ENCODE measurements at places on chromosomes 2 and 18.

DNA sequence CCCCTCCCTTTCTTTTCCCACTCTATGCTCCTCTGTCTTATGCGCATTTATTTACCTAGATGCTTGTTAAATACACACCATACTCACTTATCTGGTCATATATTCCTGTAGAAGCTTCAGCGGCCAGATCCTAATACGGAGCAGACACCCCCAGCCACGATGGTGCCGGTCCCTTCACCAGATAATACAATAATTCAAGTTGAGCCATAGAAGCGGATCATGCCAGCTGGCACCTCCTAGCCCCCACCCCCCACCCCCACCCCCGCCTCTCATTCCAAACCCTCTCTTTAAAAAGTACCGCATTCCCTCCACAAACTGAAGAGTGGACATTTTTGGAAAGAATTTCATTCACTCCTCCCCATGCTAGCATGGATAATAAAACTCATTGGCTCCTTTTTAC lies 95.2 kb downstream of the BIN1 start:
- no peak for DNase-seq

DNA sequence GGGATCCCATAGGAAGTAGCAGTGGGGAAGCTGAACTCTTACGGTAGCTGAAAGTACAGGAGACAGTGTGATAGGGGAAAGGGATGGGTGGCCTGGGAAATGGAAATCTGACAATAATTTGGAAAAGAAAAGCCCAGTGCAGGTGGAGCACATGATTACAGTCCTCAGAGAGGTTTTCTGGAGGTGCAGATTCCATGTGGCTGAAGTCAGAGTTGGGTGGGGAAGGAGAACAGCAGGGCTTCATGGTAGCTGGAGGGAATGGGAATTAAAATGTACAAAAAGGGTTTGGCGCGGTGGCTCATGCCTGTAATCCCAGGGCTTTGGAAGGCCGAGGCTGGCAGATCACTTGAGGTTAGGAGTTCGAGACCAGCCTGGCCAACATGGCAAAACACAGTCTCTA lies 12.2 kb downstream of the HRH4 start:
- no peak for DNase-seq

DNA sequence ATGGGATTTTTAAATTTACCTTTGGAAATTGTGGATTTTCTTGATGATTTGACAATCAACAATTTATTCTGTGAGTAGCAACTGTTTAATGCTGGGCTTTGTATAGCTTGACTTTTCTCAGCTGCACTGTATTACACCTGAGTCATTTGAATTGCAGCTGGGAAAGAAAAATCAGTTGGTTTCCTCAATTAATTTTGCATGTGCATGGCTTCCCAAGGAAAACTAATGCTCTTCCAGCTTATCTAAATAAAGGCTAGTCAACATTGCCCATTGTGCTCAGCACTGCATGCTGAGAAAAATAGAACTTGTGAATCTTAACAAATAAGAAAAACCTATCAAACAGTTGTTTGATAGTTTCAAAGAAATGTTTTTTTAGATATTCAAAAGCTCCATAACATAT lies 268.3 kb upstream of the CDH20 start:
- no peak for DNase-seq

GRCh38 chr2:109458512-109458911 lies 155.3 kb downstream of the SEPTIN10 start:
- no peak for DNase-seq

GRCh38 chr2:233117811-233118647 lies 57.9 kb downstream of the INPP5D start:
- no peak for DNase-seq

GRCh38 chr2:144595279-144595678 lies 75.4 kb upstream of the ZEB2 start:
- DNase-seq: no peak

GRCh38 chr2:16244153-16244965 lies 304.0 kb downstream of the MYCN start:
- DNase-seq: no peak

DNA sequence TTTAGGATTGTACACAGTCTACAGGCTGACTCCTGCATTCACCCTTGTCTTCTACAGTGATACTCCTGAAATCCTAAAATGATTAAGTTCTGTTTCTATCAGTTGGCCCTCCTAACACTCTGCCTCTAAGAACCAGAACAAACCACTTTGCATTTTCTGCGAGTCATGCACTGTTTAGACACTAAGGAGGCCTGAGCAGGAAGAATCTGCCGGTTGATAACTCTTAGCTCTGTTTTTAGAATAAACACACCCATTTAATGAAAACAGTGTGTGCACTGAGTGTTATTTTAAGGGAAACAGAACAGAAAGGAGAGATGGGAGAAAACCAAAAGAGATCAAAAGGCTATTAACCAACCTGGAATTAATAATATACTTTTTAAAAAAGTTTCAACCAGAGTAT lies 22.9 kb upstream of the SSB start:
- DNase-seq: no peak

GRCh38 chr2:74979844-74980243 lies 21.4 kb downstream of the POLE4 start:
- no peak for DNase-seq

DNA sequence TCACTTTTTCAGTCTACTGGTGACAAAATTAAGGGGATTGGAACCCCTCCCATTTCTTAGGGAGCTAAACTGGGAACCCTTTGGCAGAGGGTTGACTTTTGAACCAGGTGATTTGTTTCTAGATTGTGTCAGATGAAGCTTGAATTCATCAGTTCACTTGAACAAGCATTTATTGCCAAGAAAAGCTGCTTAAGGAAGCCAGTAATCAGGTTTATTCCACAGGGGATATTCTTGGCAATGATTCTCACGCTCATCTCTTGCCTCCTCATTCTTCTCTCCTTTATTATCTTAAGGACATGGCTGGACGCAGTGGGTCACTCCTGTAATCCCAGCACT lies 101.0 kb downstream of the ALPK2 start:
- no peak for DNase-seq

DNA sequence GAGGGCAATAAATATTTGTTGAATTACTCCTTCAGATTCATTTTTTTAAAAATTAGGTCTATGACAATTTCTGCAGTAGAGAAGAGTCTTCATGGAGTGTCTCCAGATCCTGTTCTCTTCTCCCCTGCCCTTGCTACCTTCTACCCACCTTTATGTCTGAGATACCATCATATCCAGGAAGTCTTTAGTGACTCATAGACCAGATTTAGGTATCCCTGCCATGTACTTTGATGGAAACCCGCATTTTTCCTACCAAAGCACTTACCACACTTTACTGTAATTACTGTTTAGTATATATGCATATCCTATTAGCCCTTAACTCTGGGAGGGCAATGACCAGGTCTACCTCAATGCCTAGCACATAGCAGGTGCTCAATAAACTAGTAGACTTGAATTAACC lies 11.6 kb downstream of the ZNF397 start:
- no peak for DNase-seq

DNA sequence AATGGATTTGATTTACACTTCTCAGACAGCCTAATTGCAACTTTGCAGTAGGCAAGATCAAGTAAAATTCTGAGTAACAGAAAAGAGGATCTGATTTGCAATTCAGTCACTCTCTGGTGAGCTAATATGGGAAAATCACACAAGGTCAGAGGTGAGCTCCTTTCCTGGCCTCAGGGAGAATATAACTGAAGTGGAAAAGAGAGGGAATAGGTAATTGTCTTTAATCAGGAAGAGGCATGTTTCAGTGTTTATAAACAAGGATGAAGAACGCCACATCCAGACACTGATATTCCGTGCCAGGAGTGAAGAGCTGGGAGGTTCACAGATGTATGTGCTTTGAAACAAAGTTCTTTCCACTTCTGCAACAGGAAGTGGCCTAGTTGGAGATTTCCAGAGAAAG lies 127.1 kb downstream of the ETAA1 start:
- DNase-seq: no peak

DNA sequence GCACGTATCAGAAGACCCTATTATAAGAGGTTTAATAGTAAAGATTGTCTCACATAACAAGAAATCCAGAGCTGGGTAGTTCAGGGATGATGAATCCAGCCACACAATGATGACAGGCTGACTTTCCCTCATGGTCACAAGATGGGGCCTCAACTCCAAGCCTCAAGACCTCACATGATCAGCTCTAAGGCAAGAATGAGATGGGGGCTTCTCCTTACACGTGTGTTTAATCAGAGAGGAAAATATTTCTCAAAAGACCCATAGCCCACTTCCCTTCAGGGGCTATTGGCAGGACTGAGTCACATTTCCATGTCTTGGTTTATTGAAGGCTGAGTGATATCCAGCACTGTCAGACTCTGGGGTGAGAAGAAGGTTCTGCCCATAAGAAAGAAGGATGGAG lies 100.2 kb upstream of the FOSL2 start:
- DNase-seq: no peak

DNA sequence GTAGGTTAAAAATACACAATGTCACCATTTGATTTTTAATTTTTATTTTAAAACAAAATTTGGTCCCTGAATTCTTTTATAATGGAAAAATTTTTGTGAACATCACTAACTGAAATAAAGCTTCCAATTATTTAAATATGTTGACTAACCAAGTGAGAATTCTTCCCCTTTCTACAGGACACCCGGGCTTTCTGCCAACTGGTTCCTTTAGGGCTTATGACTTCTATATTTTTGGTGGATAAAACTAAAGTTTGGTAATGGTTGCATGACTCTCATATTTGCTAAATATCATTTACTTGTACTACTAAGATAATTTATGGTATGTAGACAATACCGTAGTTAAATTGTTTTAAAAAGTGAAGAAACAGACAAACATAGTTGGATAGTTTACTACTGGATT lies 291.0 kb upstream of the DOK6 start:
- no peak for DNase-seq

DNA sequence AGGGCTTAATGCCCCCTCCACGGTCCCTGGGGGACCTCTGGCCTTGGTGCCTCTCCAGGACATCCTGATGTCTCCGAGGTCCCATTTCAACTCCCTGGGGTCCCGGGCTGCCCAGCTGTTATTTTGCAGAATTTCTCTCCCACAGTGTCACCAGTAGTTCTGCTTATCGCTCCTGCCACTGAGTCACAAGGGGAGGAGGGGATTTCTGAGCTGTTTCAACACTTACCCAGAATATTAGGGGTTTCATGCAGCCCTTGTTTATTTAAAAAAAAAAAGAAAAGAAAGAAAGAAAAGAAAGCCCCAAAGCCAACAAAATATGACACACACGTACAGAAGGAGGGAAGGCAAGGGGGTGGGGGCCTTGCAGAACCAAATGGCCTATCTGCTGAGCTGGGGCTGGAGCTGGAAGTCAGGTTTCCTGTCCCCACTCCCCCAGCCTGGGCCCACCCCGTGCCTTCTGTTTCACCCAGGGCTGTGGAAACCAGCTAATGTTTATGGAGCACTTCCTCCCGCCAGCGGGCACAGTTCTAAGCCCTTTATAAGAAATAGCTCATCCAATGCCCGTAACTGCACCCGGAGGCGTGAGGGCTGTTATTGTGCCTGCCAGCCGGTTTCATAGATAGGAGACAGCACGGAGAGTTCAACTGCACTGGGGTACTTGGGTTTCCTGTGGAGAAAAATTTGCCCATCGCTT lies 8.4 kb upstream of the ARID5A start:
- no peak for DNase-seq

DNA sequence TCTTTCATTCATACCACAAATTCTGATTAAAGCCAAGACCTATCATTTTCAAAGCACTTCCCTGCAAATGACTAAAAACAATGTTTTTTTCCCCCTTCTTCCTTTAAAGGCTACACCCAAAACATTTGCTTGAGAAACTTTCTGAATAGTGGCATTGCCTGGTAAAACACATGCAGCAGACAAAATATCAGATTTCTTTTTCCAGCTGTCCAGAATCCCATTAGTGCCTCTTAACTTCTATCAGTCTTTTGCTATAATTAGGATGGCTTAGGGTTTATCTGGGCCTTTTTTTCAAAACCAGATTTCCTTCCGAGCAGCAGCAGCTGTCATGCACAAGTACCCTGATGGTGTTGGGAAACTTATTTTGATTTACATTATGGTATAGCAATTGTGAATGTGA lies 50.6 kb downstream of the ALPK2 start:
- DNase-seq: no peak

- DNase-seq: no peak
Measured at GRCh38 chr2:147173189-147173581, 671.6 kb upstream of the ACVR2A start.

- no peak for DNase-seq
Measured at GRCh38 chr2:108228006-108228405, 11.8 kb upstream of the SULT1C3 start.

- no peak for DNase-seq
Measured at GRCh38 chr2:197258580-197258979, 52.0 kb downstream of the ANKRD44 start.

DNA sequence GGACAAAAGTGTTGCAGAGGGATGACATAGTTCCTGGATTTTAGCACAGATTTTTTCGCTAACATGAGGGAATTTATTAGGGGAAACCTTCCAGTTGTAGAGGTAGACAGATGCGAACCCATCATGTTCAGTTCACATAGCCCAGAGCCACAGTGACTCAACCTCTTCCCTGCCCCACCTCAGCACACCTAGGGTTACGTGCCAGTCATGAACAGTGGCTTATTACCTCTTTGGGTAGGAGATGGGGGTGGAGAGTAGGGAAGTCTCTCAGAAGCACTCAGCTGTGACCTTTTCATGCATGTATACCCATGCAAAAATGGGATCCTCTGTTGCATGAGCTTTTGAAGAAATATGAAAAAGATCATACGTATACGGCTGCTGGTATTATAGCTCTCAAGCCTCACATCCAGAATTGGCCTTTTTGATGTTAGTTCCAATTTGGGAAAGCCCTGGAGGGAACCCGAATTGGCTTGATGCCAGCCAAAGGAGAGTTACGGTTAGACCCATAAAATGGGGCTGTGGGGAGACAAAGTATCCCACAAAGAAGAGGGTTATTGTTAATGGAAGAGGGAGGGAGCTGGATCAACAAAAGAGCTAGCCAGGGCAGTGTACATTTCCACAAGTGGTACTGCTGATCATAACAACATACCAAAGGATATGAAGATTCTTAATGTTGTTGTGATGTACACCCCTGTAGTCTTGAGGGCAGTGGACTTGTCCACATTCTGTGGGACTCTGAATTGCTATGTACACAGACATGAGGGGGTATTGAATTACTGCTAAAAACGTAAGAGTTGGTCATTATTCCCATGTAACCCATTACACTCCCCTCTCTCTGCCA lies 4.9 kb downstream of the TANC1 start:
- no peak for DNase-seq

- DNase-seq: no peak
Measured at GRCh38 chr2:237983922-237984321, 17.1 kb downstream of the UBE2F start.

GRCh38 chr18:4196351-4196750 lies 258.8 kb downstream of the DLGAP1 start:
- DNase-seq: no peak

DNA sequence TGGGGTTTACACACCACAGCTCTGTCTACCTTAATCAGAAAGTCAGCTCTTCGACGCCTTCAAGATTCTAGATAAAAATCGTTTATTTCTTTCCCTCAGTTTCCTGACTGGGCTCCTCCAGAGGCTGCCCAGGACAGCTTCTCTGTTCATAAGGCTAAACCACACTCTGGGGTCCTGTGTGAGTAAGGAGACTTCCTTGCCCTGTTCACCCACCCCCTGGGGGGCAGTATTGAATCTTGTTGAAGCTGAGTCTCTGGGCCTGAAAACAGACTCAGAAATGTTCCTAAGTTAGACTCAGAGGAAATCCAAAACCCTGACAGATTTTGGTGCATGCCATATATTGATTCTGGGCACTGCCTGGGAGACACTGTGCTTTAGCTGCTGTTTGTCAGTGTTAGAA lies 43.0 kb downstream of the G6PC2 start:
- no peak for DNase-seq

All from memory B cell (primary cell).